ENCODE measurements at places on chromosomes 7 and 10.

- peak; percentile 68 for DNase-seq
Measured at GRCh38 chr7:99579956-99580777, 17.9 kb upstream of the TMEM225B start.

- DNase-seq, result no peak
Measured at GRCh38 chr7:135291809-135292253, 58.2 kb downstream of the STRA8 start.

GRCh38 chr7:157909370-157909769, 572.6 kb downstream of the DNAJB6 start:
- DNase-seq, result no peak

DNA sequence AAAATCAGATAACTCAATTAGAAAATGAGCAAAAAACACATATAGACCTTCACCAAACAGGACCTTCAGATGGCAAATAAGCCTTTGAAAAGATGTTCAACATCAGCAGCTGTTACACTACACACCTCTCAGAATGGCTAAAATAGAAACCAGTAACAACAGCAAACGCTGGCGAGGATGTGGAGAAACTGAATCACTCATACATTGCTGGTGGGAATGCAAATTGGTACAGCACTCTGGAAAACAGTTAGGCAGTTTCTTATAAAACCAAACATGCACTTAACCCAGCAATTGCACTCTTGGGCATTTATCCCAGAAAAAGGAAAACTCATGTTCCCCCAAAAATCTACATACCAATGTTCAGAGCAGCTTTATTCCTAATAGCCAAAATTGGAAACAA, 37.7 kb upstream of the SMARCD3 start:
- DNase-seq, result no peak

GRCh38 chr7:20075992-20076820, 141.0 kb downstream of the MACC1 start:
- no peak for DNase-seq

DNA sequence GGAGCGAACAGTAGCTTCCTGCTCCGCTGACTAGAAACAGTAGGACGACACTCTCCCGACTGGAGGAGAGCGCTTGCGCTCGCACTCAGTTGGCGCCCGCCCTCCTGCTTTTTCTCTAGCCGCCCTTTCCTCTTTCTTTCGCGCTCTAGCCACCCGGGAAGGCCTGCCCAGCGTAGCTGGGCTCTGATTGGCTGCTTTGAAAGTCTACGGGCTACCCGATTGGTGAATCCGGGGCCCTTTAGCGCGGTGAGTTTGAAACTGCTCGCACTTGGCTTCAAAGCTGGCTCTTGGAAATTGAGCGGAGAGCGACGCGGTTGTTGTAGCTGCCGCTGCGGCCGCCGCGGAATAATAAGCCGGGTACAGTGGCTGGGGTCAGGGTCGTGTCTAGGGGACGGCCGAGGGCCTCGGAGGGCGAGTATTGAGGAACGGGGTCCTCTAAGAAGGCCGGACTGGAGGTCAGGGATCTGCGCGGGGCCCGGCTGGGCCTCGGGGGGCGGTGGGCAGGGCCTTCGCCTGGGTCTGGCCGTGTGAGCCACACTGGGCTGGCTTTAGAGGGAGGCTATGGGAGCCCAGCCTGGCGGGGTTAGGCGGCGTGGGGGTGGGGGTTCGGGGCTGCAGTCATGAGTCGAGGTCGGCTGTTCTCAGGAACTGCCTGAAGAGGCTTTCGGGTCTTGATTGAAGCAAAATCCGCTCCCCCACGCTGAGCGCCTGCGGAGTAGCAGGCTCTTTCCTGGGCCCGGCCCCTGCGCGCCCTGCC, at the start of gene CDK1:
Gene CDK1, plus strand, starts transcription at position 265 of the 757 bp plus-strand sequence. CDS start 1,688 bp downstream, outside the sequence.
- DNase-seq, result peak; percentile 100

DNA sequence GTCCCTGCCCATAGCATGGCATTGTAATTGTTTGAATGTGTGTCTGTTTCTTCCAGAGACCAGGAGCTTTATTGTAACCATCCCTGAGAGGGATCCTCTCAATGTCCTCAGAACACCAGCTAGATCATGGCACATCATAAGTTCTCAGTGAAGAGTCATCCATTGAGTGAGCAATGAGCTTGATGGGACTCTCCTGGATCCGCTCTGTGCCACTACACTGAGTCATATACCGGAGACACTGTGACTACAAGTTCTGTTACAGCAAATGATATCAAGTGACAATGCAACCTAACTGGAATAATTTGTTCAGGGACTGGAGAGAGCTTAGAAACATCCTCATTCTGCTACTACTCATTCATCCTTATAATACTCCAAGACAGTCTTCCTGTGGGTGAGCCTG, 25.1 kb downstream of the MRPS24 start:
- no peak for DNase-seq
